Activated CD4-positive, CD25-positive, alpha-beta regulatory T cell (primary cell): ENCODE measurements at places on chromosomes 3 and 15.
A peak's percentile ranks its signal among the peaks of the same experiment; 100 is the strongest.

GRCh38 chr3:169758359-169758994 lies 6.4 kb downstream of the TERC start:
- no peak for DNase-seq

DNA sequence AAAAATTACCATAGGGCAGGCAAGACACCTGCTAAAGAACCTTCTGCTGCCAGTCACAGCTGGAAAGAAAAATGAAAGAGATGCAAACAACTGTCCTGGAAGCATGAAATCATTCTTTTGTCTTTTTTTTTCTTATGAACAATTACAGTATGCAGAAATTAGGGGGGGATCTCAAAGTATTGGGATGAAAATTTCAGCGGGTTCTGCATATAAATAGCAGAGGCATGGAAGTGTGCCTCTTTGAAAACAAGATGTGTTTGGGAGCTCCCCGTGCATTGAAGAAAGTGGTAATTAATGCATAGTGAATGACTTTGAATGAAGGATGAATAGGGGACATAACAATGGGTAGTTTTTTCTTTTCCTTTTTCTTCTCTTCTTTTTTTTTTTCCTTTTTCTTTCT lies 431.2 kb downstream of the SOX2 start:
- no peak for DNase-seq

DNA sequence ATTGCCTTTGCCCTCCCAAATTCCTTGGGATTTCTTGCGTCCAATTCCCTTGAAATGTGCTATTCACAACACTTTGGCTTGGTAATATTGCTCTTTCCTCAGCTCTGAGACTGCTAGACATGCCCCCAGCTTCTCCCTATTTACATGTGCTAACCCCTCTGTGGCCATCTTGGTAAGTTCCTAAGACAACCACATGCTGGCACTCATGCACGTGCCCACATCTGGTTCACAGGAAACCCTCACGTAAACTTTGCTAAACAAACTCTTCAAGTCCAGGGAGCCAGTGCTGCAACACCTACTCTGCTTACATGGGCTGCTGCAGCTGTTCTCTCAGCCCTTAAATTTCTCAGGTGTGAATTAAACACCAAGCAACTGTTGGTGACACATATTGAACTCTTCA lies 121.8 kb downstream of the ADAMTSL3 start:
- no peak for DNase-seq

GRCh38 chr15:65032801-65033537 lies 3.5 kb upstream of the MTFMT start:
- DNase-seq = peak; percentile 7

DNA sequence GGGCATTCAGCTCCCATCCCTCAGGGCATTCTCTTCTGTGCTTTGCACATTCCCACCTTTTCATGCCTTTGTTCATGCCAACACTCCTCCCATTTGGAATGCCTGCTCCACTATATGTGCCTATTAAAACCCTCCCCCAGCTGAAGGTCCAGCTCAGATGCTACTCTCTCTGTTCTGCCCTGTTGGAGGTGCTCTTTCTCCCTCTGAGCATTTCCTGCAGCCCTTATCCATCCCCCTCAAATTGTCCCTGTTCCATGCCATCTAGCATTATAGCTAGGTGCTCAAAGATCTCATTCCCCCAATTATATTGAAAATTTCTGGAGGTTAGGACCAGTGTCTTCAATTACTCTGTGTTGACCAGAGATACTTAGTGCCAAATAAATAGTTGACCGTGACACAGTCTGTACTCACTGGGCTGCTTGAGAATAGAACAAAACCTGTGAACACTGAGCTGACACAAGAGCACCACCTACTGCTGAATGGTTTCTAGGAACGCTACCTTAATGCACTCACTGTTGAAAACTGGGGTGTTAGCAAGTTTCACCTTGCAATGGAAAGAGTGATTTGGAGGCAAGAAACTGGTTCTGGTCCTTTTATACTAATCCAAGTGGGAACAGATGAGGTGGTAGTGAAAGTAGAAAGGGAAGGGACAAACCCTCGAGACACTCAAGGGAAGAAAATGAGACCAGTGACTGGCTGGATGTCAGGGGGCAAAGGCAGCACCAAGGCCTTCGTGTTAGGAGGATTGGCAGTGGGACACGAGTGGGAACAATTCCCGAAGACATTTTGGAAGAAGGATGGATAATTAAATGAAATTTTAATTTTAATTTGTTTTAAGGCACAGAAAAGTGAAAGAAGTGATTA lies 289.8 kb upstream of the ROPN1 start:
- no peak for DNase-seq

GRCh38 chr3:134212967-134213665 lies 37.5 kb downstream of the RYK start:
- DNase-seq = peak; percentile 92

- no peak for DNase-seq
Observed at GRCh38 chr3:64502284-64502683, 185.5 kb downstream of the ADAMTS9 start.

- DNase-seq = no peak
Observed at GRCh38 chr15:38253351-38253781, 730 bp downstream of the SPRED1 start.

DNA sequence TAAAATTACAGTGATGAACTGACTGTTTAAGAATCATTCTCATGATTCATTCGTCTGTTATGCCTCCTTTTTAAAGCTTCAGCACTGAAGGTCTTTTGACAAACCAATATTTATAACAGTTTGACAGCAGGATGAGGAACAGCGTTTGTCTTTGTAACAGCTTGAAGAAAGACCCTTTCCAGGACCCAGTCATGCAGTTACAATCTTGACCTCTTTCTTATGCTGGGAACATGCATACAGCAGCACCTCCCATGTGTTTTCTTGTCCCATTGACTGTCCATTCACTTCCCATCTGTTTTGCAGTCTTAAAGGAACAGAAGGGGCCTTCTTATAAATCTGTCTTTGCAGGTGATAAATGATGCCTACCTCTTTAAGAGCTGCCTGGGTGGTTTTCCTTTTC lies 87.2 kb downstream of the OPA1 start:
- no peak for DNase-seq

DNA sequence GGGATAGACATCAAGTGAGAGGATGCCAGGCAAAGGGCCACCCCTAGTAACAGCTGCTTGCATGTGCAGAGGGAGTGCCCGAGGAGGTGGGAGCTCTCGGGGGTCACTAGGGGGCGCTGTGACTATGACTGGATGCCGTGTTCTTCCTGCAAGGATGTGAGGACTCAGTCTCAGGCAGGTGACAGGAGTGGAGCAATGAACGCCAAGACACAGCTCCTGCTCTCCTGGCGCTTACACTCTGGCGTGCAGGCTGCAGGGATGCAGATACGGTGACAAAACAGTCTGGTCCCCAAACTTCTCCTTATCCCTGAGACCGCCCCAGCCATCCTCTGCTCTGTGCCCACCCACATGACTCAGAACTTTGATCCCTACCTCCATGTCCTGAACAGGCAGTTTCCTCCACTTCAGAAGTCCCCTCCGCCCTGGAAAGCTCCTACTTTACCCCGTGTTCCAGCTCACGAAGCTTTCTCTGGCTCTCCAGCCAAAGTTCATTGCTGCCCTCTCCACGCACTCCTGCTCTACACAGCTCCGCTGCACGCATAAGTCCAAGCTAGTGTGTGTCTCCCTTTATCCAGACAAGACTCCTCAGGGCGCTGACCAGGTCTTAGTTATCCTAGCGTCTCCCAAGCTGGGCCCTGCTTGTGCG lies 14.7 kb downstream of the RHOV start:
- DNase-seq = peak; percentile 67

- no peak for DNase-seq
Observed at GRCh38 chr15:68364028-68364659, 67.8 kb downstream of the ITGA11 start.
